Stimulated activated CD8-positive, alpha-beta memory T cell treated with anti-CD3 and anti-CD28 coated beads, Interleukin-2, amount 100 ng/mL, for 1 hour (primary cell): ENCODE measurements at places on chromosomes 7 and 10.

- no peak for DNase-seq
Observed at GRCh38 chr10:102262744-102263370, 17.5 kb downstream of the GBF1 start.

- DNase-seq = no peak
Observed at GRCh38 chr10:70363292-70363691, 19.1 kb downstream of the LRRC20 start.

GRCh38 chr10:107409522-107409921 lies 245.0 kb upstream of the SORCS1 start:
- DNase-seq = no peak

DNA sequence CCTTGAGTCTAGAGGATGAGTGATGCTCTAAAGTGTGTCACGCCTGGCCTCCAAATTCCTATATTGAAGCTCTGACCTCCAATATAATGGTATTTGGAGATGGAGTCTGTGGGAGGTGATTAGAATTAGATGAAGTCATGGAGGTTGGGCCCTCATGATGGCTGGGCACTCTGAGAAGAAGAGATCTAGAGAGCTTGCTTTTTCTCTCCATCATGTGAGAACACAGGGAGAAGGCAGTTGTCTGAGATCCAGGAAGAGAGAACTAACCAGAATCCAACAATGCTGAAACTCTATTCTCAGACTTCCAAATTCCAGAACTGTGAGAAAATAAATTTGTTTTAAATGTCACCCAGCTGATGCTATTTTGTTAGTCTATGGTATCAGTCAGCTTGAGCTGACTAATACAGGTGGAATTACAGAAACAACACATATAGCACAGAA lies 15.1 kb downstream of the RNF216 start:
- DNase-seq = no peak

- DNase-seq = no peak
Observed at GRCh38 chr7:128203710-128204214, 37.3 kb upstream of the LEP start.

DNA sequence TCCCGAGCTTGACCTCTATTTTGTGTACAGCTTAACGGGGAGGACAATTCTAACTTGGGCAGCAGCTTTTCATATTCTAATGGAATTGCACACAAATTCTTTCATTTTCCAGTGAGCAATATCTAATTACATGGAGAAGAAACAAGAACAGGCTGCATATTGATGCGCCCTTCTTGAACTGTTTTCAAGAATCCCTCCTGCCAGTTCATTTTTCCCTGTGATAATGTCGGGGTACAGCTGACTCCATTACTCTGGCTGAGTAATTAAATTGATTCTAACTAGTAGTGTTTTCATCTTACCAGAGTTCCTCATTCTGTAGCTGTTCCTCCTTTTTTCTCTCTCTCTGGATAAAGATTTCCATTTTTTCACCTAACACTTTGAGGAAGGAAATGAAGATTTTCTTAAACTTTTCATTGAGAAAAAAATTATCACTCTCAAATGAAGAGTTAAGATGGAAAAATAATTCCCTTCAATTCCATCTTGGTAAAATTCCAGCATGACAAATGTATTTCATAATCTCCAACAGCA lies 190.9 kb downstream of the FANK1 start:
- no peak for DNase-seq

DNA sequence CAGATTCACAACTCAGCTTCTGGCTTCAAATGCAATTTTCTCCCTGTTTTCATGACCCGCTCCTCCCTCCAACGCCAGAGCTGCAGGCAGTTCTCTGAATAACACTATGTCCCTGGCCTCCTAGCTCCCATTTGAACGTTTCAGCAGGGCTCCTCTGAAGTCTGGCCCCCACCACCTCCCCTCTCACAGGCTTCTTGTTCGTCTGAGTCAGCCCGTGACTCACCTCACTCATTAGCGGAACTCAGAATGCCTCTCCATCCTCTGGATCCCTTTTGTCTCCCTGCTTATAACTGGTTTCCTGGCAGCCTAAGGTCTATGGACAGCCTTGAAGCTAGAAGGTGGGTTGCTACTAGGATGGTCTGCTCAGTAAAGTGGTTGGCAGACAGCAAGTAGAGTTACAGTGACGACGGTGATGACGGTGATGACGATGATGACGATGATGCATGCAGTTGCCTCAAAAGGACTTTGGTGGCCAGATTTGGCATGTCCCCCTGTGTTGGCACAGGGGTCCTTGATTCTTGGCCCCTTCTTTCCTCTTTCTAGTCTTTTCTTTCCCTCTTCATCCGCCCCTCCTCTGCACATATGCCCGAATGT lies 83.3 kb upstream of the MKLN1 start:
- DNase-seq = no peak

DNA sequence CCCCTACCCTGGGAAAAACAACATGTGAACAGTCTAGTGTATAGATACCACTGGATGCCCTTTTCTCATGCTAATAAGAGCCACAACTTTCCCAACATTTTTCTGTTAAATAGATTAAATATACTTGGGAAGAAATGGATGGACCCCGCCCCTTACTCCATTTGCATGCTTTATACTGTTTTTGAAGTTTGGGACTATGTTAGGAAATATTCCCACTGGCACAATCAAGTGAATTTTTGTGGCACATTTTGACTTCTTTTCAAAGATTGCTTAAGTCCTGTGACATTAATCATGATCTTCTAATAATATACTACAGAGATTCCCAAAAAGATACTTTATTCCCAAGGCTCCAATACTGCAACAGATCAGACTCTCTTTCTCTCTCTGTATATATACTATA lies 216.6 kb downstream of the TWIST1 start:
- no peak for DNase-seq

- no peak for DNase-seq
Observed at GRCh38 chr7:25216837-25217236, 11.4 kb downstream of the NPVF start.
